ENCODE measurements at places on chromosomes 6 and 20.

DNA sequence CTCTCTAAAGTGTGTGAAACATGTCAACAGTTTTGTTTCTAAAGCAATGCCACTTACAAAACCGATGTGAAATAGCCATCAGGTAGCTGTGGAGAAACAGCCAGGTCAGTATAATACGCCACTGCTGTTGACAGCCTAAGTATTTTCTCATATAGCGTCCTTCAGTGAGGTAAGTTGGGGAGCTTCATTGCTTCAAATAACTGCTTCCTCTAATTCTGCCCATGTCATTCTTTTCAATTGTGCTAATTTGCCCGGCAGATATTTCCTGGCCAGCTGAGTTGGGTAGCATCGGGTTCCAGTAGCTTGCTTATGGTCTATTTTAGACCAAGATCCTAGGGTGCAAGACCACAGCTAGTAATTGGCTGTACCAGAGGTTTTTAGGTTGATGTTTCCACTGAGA is 2.1 kb upstream of the ARMC2 start:
- DNase-seq: no peak

- DNase-seq: no peak
Measured at GRCh38 chr6:99979953-99980352, 14.1 kb downstream of the MCHR2 start.

DNA sequence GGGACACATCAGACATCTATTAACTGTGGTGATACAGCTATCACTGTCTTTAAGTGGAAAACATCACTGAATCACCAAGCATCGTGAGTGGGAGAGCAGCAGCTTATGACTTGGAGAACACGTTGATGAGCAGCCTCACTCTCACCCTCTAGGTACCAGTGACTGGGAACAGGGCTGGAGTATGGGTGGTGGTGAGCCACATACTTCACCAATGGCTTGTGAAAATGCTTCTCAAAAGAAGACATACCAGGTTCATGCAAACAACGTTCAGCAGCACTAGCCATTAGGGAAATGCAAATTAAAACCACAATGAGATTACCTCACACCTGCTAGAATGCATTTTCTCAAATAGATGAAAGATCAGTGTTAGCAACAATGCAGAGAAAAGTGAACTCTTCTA is 25.3 kb downstream of the SNX5 start:
- DNase-seq: no peak

- DNase-seq: no peak
Measured at GRCh38 chr6:144835322-144835973, 550.3 kb downstream of the UTRN start.

GRCh38 chr6:18562726-18563125 is 175.6 kb downstream of the RNF144B start:
- no peak for DNase-seq

DNA sequence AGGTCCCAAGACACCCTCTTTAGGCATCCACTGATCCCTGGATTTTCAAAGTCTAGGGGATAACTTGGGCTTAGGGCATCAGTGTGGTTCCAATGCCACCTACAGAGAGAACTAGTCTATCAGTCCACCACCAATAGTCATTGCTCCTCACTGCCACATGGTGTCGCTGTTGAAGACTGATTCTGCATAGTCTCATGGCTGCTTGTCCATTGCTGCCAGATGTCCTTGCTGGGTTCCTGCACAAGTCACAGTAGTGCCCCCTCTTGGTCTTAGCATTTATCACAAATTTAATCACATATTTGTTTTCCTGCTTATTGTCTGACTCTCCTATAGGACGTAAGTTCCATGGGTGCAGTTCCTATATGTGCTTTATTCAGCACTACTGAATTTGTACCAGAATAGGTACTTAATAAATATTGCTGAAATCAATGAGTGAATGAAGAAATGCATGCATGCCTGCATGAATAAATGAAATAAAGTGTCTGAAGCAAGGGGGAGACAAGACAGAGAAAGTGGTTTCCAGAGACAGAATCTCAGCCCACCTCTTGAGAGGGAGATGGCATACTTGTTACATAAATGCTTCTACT is 45.9 kb upstream of the RALY start:
- no peak for DNase-seq

DNA sequence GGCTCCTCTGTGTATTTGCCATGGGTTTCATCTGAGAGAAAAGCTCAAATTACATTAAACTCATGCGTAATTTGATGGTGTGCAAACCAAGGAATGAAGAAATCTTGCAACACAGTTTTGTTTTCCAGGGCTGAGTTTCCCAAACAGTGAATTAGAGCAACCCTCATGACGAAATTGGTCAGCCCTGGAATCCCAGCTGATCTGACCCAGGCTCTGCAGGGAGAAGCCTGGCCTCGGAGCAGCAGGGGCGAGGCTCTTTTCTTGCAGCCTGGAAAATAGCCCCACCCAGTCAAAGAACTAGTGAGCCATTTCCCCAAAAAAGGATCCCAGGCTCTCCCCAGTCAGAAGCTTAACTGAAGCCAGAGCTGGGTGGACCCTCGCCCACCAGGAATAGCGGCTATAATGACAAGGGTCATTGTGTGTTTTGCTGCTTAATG is 107.3 kb upstream of the SNX9 start:
- DNase-seq: no peak

- DNase-seq: peak; percentile 82
Measured at GRCh38 chr20:49132995-49133478, 55.1 kb downstream of the STAU1 start.

- no peak for DNase-seq
Measured at GRCh38 chr20:38167851-38168760, 3.0 kb upstream of the TGM2 start.

GRCh38 chr6:259901-260508 is 32.3 kb upstream of the DUSP22 start:
- DNase-seq: no peak

DNA sequence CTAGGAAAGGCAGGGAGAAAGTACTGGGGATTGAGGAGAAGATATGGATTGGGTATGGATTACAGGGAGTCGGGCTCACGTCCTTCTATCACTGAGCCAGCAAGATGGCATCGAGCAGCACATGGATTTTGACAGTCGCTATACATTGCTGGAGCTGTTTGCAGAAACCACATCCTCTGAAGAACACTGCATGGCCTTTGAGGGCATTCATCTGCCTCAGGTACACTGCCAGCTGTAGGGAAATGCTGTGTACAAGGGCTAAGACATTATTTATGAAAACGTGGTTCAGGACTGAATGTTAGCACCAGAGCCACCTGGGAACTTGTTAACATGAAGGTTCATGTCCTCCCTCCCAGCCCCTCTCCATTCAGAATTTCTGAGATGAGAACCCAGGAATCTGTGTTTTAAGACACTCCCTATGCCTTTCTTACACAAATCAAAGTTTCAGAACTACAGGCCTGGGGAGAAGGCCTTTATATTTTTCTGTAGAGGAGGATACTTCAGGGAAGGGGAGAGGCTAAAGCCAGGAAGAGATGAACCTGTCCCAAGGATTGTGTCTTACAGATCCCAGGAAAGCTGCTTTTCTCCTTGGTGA is 3.5 kb downstream of the CUL9 start:
- DNase-seq: no peak

GRCh38 chr20:6767126-6767535 is 355 bp upstream of the BMP2 start:
- no peak for DNase-seq
